ENCODE measurements at places on chromosomes 4 and X.

GRCh38 chr4:165931741-165932140, 58.7 kb downstream of the TLL1 start:
- no peak for DNase-seq

DNA sequence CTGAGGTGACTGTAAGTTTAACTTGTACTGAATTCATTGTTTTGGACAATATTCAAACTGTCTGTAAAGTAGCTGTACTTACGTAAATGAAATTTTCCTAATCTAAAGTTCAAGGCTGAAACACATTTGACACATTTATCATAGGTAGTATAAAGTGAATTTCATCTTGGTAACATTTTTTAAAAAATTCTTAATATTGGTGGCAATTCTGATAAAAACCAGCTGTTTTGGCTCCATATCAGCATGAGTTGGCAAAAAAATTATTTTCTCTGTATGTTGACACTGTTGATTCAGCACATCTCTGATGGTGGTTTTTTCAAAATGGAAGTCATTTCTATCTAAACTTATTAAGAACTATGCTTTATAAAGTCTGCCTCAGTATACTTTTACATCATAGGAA, 30.9 kb downstream of the CXorf58 start:
- no peak for DNase-seq

DNA sequence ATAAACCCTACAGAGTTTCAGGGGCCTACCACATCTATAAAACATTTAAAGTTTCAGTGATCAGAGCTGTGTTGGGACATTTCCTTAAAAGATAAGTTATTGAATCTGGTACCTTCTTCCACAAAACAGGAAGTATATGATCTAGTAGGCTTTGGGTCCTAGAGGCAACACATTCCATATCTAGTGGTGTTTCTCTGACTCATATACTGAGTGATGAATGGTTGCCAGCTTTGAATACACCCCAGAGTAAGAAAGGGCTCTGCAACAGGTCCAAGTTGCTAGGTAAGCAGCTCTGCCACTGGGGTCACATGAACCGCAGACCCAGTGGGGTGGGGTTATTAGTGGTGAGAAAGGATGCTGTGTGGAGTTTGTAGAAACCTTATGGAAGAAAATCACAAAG, 32.4 kb upstream of the BLTP1 start:
- DNase-seq: no peak

DNA sequence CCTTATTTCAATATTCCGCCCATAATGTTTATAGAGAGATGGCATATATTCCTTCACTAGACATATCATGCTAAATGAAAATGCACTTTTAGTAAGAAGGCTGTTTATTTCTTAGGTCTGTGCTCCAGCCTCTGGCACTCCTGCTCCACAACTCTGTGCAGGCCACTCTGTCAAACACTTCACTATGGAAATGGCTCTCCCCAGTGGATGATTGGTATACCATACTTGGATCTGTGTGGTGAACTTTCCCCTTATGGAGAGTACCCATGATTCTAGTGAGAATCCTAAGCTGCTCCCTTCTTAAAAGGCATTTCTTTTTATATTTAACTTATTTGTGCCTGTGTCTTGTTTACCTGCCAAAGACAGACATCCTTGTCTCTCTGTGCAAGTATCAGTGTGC, 480.1 kb upstream of the GALNT7 start:
- no peak for DNase-seq

DNA sequence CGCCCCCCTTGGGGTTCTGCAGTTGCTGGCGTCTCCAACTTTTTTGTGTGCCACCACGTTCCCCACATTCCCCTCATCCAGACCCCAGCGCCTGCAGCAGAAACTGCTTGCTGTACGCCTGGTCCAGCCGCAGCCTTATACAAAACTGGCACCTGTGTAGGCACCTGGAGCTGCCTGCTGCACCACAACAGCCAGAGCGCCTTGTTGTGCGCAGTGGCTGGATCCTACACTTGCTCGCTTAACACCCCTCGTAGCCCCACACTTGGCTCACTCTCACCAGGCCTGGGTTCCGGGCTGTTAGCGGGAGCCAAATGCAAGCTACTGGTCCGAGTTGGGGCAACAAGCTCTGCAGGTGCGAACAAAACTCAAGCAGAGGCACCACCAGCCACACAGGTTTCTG, 136.8 kb downstream of the TECRL start:
- no peak for DNase-seq

Data from T-helper 17 cell (primary cell).